ENCODE measurements at places on chromosomes 12 and 14. TPM values are rescaled to one million over a fixed set of nuclear protein-coding genes. Genes with fewer than 3 reads are reported as not detected.

Gene USP44
- total RNA-seq = not detected

Gene ASIC1
- total RNA-seq = 3.5 TPM

Gene CALM1
- 508 TPM for total RNA-seq

Gene PIWIL1
- total RNA-seq = under 0.01 TPM

Gene PSMA6
- 188 TPM for total RNA-seq

Gene MPHOSPH9
- total RNA-seq = 15.0 TPM
